ENCODE measurements at places on chromosomes 11 and 22.

DNA sequence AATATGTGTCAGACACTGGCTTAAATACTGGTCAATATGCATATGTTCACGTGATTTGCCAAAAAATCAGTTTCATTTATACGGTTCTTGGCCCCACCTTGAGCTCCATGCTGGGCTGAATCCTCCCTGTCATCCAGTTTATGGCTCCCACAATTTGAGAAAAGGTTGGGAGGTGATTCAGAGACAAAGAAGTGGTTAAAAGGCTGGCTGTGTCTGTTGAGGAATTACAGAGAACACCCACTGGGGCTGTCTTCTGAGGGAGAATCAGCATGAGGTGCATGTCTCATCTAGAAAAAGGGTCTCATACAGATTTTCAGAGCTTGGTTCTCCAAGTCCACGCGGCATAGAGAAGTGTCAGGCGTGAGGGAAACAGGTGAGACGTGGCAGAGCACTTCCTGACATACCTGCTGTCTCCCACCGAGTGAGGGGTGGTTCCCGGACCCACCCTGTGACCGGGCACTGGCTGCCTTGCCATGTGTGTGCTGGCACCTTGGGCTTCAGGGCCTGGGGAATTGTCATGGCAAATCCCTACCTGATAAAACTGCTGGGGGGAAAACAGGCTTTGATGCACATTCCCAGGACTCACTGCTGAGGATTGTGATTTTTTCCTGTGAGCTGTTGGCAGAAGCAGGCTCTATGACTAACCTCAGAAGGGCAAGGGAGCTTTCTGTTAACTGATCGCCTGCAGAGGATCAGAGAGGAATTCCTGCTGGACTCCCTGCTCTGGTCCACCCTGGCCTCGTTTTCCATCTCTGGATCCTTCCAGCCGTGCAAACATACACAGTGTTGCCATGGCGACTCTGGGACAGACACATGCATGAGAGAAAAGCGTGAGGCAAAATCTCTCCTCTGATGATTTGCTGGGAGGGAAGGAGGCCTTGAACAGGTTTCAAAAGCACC, 223.6 kb downstream of the ADAMTS15 start:
- no peak for DNase-seq

DNA sequence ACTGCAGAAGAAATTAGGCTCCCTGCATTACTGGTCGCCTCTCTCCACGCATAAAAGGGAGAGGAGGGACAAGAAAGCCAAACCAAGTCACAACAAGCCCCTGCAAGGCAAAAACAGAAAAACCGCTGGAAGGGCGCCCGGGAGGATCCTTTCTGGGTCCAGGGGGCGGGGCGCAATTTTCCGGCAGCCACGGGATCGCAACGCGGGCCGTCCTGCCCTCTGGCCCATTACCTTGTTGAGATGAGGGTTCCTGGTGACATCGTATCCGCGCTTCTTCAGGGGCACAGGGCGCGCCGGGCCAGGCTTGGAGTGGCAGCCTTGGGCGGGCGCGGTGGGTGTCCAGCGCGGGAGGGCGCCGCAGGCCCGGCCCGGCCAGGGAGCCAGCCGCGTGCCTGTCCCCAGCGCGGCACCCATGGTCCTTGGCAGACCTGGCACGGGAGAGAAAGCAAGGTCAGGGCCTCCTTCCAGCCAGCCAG, 847 bp downstream of the ME3 start:
- no peak for DNase-seq

DNA sequence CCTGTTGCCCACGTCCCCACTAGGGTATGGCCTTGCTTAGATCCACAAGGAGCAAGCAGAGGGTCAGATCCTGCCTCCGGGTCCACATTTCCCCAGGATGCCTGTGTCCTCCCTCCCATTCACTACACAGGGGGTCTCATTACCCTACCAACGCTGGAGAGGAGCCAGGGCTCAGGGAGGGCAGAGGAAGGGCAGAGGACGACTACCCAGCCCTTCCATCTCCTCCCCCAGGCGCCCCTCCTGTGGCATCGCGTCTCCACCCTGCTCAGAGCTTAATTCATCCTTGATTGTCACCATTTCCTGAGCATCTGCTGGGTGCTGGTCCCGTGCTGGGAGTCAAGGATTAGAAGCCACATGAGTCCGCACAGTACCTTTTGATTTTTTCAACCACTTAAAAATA, 5.0 kb downstream of the NFAM1 start:
- DNase-seq: no peak

GRCh38 chr11:104844451-104844850, 53.8 kb downstream of the CASP12 start:
- DNase-seq: no peak

DNA sequence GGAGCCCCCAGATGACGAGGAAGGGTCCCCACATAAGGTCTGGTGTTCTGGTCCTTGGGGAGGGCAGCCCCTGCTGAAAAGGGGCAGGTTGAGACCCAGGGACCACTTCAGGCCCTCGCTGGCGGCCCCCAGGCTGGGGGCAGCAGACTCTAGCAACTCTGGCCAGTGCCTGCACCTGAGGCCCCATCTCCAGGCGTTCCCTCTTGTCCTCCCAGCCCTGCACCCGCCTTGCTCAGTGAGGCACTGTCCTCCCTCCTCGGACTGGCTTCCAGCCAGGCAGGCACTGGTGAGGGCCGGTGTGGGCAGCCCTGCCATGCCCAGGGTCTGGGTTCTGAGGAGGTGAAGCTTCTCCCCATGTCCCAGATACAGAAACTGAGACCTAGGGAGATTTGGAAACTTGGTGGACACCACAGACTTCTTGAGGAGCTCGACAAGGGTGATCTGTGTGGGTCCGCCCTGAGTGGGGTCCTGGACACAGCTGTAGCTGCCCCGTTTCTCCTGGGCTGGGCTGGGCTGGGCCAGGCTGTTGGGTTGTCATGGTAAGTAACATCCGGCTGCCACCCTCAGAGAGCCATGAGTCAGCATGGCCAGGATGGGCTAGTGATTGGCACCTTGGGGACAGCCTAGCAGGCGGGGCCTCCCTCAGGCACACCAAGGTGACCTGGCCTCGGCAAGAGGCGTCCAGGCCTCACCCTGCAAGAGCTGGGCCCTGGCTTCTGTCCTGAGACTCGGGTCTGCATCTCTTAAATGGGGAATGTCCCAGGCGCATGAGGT, 11.1 kb upstream of the PHLDA2 start:
- no peak for DNase-seq

DNA sequence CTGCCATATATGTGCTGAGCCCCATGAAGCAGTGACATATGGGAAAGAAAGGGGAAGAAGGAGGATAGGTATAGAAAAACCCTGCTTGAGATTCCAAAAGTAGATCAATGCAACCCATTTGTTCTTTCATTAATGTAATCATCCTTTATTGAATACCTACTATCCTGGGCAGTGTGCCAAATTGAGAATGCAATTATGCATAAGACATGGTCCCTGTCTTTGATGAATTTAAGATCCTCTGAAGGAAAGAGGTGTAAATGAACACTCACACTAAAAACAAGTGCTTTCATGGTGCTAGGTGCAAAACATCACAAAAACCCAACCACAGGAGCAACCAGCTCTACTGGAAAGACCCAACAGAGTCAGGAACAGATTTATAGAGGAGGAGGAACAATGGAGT, 29.7 kb downstream of the FLI1 start:
- DNase-seq: no peak

GRCh38 chr11:98940913-98941312, 79.8 kb upstream of the CNTN5 start:
- no peak for DNase-seq

GRCh38 chr11:121341609-121342008, 49.0 kb downstream of the SC5D start:
- DNase-seq: no peak

GRCh38 chr11:43928721-43929120, 13.7 kb upstream of the C11orf96 start:
- DNase-seq: no peak

DNA sequence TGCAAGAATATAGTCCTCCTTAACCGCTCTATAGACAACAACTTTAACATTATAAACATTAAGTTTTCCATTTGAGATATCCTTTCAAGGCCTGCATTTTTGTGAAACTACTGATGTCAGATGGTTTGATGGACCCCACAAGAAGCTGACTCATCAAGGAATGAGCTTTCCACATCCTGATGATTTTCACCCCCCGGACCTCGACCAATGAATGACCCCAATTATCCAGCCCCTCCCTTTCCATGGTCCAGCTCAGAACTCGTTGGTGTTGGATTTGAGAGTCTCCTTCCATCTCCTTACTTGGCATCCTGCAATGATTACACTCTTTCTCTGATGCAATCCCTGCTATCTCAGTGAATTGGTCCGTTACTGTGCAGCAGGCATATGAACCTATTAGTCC, 31.8 kb upstream of the GUCY1A2 start:
- no peak for DNase-seq

GRCh38 chr22:37318364-37319109, 36.2 kb downstream of the CYTH4 start:
- DNase-seq: no peak

- no peak for DNase-seq
Observed at GRCh38 chr22:19802001-19802893, 41.7 kb downstream of the TBX1 start.

GRCh38 chr11:124101737-124102136, 13.5 kb upstream of the VWA5A start:
- DNase-seq: no peak
